ENCODE measurements at places on chromosomes 1 and 21. TPM values are rescaled to one million over a fixed set of nuclear protein-coding genes. Genes with fewer than 3 reads are reported as not detected.

CACNA1S gene
- total RNA-seq: 0.08 TPM

OR2L3 gene
- total RNA-seq: 0.39 TPM

TRAPPC3 gene
- total RNA-seq: 109 TPM

SH2D1B gene
- total RNA-seq: 1.3 TPM

AGT gene
- total RNA-seq: 3.3 TPM

C1orf141 gene
- total RNA-seq: 9.5 TPM

FCN3 gene
- 6.9 TPM for total RNA-seq

CACNA1E gene
- 12.6 TPM for total RNA-seq

LGR6 gene
- 8.3 TPM for total RNA-seq

ZFP69 gene
- total RNA-seq: 9.3 TPM

PIGR gene
- total RNA-seq: not detected

KRTAP19-1 gene
- not detected for total RNA-seq

CA14 gene
- not detected for total RNA-seq

MIXL1 gene
- total RNA-seq: 0.39 TPM

NAV1 gene
- total RNA-seq: 52.5 TPM

Data from testis (tissue), 5 donors.